Spinal cord (tissue), 10 donors: ENCODE measurements at places on chromosomes 4 and X.

DNA sequence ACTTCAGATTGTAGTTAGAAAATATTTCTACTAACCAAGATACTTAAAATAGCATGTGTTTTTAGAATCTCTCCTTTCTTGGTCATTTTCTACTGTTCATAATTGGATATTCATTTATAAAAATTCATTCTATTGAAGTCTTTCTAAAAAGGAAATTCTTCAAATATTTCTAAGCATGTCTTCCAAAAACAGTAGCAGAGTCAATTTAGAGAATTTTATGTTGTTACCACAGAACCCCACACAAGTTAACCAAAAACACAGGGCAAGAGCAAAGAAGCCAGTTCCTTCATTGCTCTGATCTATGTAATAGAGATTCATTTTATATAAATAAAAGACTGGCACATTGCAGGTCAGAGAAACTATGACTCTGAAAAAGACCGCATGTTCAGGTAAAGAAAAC, 345.1 kb upstream of the PITX2 start:
- no peak overlapping the region for H3K4me3 ChIP-seq
- H3K4me1 ChIP-seq = no peaks in the 10 kb centered on the region
- H3K27ac ChIP-seq = no peak overlapping the region
- no peaks in the 10 kb centered on the region for H3K36me3 ChIP-seq

GRCh38 chrX:46820391-46821100, 16.3 kb upstream of the RP2 start:
- no peak overlapping the region for H3K4me3 ChIP-seq
- H3K4me1 ChIP-seq = no peaks in the 10 kb centered on the region
- no peaks in the 10 kb centered on the region for H3K36me3 ChIP-seq

DNA sequence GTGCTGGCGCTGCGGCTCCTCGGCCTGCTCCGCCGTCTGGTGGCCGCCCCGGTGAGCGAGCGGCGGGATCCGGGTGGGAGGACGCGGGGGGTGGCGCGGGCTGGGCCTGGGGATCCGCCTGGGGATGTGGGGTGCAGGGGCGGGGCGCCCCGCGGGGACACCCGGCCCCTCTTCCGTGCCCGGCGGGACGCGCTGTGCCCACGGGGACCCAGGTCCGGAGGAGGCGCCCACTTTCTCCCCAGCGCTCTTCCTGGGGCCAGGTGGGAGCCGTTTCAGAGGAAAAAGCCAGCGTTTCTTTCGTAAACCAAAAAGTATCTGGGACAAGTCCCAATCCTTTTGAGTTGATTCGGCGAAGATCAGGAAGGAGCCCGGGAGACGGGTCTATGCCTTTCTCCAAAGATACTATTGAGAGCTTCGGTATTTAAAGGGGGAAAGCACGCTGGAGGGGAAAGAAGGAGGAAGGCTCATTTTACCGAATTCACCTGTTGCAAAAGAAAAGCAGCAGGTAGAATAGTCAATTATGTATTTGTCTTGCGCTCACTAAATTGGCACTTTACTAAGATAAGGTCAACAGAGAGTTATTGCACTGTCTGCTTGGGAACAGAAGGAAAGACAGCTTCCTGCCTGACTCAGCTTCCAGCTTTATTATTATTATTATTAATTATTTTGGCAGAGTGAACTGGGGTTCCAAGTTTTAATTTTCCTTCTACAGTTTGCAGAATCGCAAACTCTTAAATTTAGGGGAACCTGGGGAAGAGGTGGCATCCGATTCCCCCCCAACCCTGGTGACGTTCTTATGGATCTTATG, 81.5 kb upstream of the CD99 start:
- no peaks in the 10 kb centered on the region for H3K36me3 ChIP-seq
- H3K4me1 ChIP-seq = peaks cover 15% of the 10 kb centered on the region
- DNase-seq = peak; percentile 48
- peaks cover 8% of the 10 kb centered on the region for H3K27me3 ChIP-seq
- no peak overlapping the region for H3K27ac ChIP-seq
- H3K4me3 ChIP-seq = peak overlapping the region; percentile 28

DNA sequence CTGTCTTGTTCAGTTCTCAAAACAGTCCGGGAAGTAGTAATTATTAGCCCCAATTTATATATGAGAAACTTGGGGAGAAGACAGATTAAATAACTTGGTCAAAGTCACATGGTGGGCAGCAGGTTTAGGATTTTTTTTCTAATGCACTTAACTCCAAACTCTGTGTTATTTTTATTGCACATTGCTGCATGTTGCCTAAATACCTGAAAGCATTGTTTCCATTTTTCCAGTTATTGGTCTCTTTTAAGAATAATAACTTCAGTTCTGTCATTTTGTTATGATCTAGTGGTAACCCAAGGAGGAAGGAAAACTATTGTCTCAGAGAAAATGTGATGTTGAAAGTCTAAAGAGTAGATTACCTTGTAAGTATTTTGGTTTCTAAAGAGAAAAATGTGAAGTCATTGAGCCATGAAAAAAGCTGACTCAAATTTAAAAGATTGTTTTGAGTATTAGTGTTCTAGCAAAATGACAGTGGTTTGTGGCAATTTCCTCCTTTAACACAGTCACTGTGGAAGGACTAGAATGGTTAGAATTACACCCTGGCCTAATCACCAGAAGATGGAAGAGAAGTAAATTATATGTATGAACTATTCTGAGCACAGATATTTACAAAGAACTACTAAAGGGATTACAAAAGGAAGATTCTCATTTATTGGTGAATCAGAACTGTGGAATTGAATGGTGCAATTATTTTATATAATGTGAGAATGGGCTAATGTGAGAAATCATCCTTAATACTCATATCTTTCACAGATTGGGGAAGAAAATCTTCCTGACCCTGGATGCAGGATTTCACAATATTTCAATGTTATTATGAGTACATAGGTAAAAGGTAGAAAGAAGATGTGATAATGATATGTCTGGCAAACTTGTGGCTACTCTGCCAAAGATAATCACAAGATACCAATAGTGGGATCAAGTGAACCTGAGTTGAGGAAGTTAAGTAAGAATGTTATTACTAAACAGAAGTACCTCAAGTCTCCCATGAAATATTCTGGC, 21.7 kb upstream of the CXCL8 start:
- H3K4me1 ChIP-seq = no peaks in the 10 kb centered on the region
- DNase-seq = no peak
- H3K27me3 ChIP-seq = no peaks in the 10 kb centered on the region
- H3K27ac ChIP-seq = no peak overlapping the region
- H3K4me3 ChIP-seq = no peak overlapping the region

DNA sequence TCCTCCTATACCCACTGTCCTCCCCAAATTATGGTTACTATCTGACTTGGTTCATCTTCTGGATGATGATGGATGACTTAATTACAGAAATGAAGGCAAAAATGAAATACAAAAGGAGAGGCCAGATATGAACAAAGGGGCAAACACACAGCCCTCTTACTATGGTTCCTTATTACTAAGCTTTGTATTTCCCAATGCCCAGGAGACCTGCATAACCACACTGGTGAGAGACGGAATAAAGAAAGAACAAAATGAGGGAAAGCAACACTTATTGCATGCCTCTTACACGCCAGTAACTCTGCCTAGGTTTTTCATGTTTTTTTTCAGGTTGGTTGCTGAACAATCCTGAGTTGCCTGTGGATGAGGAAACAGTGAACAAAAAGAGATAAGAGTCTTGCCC, 120.5 kb downstream of the SLC10A7 start:
- no peak overlapping the region for H3K27ac ChIP-seq
- no peaks in the 10 kb centered on the region for H3K27me3 ChIP-seq
- no peak for DNase-seq
- no peaks in the 10 kb centered on the region for H3K36me3 ChIP-seq
- H3K4me1 ChIP-seq = no peaks in the 10 kb centered on the region

- peaks cover 8% of the 10 kb centered on the region for H3K27me3 ChIP-seq
- DNase-seq = peak; percentile 25
- H3K4me3 ChIP-seq = no peak overlapping the region
- H3K4me1 ChIP-seq = no peaks in the 10 kb centered on the region
- no peak overlapping the region for H3K27ac ChIP-seq
Measured at GRCh38 chrX:43699475-43699874, 43.4 kb downstream of the MAOA start.

DNA sequence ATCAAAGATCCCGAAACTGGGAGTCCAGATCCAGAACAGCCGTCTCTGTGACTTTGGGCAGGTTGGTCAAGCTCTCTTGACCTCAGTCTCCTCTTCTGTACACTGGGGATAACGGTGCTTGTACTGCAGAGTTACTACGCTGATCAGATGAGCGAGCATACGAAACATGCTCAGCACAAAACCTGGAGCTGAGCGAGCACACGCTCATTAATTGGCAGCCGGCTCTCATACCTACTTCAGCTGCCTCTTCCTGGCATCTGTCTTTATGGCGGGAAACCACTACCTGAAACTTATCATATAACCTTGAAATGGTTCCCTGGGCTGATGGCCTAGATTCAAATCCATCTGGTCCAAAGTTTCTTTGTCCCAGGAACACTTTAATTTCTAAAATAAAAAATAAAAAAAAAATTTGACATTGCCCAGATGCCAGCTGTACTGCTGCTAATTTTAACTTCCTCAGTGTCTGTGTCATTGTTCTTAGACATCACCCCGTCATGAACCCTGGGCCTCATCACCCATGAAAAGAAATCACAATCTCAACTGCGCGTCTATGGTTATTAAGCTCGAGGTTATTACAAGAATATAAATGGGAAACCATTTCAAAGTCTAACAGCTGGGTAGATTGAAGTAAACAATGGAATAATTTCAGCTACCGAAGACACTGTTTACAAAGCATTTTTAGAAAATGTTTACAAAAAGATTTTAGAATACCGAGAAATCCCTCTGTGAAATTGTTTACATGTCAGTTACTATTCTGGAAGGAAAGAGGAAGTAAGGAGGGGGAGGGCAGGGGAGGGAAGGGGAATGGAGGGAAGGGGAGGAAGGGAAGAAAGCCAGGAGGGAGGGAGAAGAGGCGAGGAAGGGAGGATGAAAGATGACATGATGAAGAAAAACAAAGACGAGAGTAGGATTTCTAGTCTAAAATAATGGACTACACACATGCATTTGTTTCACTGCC, 49.0 kb downstream of the CRMP1 start:
- H3K27me3 ChIP-seq = no peaks in the 10 kb centered on the region
- no peak overlapping the region for H3K27ac ChIP-seq
- no peak for DNase-seq
- H3K4me1 ChIP-seq = peaks cover 30% of the 10 kb centered on the region

DNA sequence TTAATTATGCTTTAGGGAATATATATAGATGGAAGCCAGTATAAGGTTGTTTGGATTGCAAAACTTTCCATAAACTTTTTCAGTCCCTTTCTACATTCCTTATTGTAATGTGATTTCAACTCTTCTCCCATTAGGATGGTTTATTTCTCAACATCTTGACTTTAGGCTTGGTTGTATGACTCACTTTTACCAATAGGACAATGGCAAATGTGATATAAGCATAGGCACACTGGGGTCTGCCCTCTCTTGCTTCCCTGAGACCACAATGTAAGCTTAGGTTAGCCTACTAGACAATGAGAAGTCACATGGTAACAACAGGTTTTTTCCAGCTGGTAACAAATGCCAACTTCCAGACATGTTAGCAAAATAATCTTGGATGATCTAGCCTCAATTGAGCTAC, 163.3 kb upstream of the RBPJ start:
- H3K27me3 ChIP-seq = no peaks in the 10 kb centered on the region
- H3K27ac ChIP-seq = no peak overlapping the region
- DNase-seq = no peak

- H3K27ac ChIP-seq = no peak overlapping the region
- DNase-seq = peak; percentile 68
- no peaks in the 10 kb centered on the region for H3K4me1 ChIP-seq
- no peak overlapping the region for H3K4me3 ChIP-seq
- H3K27me3 ChIP-seq = no peaks in the 10 kb centered on the region
- no peaks in the 10 kb centered on the region for H3K36me3 ChIP-seq
Measured at GRCh38 chr4:72410158-72410557, 158.9 kb downstream of the ADAMTS3 start.

- H3K27ac ChIP-seq = no peak overlapping the region
- no peaks in the 10 kb centered on the region for H3K36me3 ChIP-seq
- DNase-seq = no peak
- no peaks in the 10 kb centered on the region for H3K27me3 ChIP-seq
- H3K4me1 ChIP-seq = no peaks in the 10 kb centered on the region
Measured at GRCh38 chr4:105075045-105075444, 71.6 kb upstream of the TET2 start.

- H3K27me3 ChIP-seq = no peaks in the 10 kb centered on the region
- no peak overlapping the region for H3K27ac ChIP-seq
- no peak for DNase-seq
- no peak overlapping the region for H3K4me3 ChIP-seq
Measured at GRCh38 chrX:120568035-120568434, 7.3 kb upstream of the CUL4B start.

DNA sequence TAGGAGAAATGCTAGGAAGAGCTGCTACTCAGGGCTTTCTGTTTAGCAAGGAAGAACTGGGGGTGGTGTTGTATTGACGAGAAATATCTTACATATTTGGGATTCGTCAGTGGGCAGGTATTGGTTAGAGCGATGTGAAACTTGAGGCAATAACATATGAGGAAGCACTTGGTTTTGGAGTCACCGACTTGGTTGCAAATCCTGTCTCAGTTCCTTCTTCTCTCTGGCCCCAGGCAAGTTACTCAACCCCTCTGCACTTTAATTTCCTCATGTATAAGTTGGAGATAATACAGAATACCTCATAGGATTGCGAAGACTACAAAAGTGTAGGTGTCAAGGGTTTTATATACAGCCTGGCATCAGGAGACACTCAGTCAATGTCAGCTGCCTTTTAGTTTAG, 34.1 kb downstream of the GPAT3 start:
- H3K36me3 ChIP-seq = no peaks in the 10 kb centered on the region
- H3K27me3 ChIP-seq = no peaks in the 10 kb centered on the region
- no peaks in the 10 kb centered on the region for H3K4me1 ChIP-seq
- DNase-seq = no peak

DNA sequence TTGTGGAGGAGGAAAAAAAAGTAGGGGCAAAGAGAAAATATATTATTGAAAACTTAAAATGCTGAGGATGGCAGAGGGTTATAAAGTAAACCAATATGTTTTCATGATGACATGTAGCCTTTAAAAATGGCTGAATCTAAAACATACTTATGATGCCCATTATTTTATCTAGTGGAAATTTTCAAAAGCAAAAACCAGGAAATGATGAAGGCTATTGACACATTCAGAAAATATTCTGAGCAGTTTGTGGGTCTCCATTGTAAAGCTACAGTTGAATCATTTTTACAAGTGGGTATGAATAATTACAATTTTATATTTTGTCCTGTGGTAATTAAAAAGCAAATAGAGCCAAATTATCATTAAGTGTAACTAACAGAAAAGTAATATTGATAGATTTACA, 10.7 kb downstream of the PLS3 start:
- peaks cover 13% of the 10 kb centered on the region for H3K27me3 ChIP-seq
- no peaks in the 10 kb centered on the region for H3K4me1 ChIP-seq
- no peaks in the 10 kb centered on the region for H3K36me3 ChIP-seq
- H3K4me3 ChIP-seq = no peak overlapping the region
- no peak for DNase-seq
